ENCODE measurements at places on chromosomes 12 and 14. TPM values are rescaled to one million over a fixed set of nuclear protein-coding genes. Genes with fewer than 3 reads are reported as not detected.
A peak's percentile ranks its signal among the peaks of the same experiment; 100 is the strongest.

The HELB gene
- 2.3 TPM for total RNA-seq

DNA sequence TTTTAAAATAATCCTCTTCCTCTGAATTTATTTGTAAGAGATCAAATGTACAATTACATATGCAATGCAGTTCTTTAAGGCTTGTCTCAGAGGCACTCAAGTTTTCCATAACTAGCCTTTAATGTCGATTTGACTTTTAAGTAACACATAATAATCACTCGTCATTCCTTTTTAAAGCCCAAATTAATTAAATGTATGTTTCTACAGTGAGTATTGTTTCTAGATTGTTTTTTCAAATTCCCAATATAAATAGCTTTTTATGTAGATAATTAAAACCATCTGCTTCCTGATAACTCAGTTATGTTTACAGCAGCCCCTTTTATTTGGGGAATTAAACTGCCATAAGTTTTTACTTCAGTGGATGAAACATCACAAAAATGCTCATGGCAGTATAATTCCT lies 185.1 kb downstream of the ETNK1 start:
- DNase-seq, result no peak
- H3K4me3 ChIP-seq, result no peak overlapping the region
- no peaks in the 10 kb centered on the region for H3K36me3 ChIP-seq
- no peak overlapping the region for H3K27ac ChIP-seq
- no peaks in the 10 kb centered on the region for H3K27me3 ChIP-seq
- H3K4me1 ChIP-seq, result no peaks in the 10 kb centered on the region

GRCh38 chr14:23578560-23579310 lies at the start of gene JPH4:
TSS of gene JPH4 (minus strand) at chr14:23578790. CDS start at chr14:23577453, 1,337 bp downstream.
- H3K36me3 ChIP-seq, result no peaks in the 10 kb centered on the region
- peaks cover 48% of the 10 kb centered on the region for H3K27me3 ChIP-seq
- DNase-seq, result no peak
- no peaks in the 10 kb centered on the region for H3K4me1 ChIP-seq
- H3K27ac ChIP-seq, result no peak within 1 kb of the TSS

DNA sequence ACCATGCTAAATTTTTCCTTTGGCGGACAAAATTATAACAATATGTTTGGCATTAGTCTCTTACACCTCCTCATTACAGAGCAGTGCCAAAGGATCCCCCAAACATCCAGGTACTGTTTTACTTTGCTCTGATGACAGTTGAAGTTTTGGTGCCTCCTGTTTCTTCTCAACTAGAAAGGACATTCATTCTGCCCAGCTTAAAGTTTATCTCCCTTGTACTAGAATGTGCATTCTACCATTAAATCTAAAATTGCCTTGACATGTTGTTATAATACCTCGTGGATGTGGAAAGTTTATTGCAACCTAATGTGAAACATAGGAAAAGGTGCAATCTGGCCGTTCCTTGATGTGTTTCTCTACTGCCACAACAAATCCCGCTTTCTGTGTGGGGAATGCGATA lies 173.4 kb downstream of the KITLG start:
- H3K27me3 ChIP-seq, result no peaks in the 10 kb centered on the region
- DNase-seq, result no peak
- H3K27ac ChIP-seq, result no peak overlapping the region
- no peak overlapping the region for H3K4me3 ChIP-seq

DNA sequence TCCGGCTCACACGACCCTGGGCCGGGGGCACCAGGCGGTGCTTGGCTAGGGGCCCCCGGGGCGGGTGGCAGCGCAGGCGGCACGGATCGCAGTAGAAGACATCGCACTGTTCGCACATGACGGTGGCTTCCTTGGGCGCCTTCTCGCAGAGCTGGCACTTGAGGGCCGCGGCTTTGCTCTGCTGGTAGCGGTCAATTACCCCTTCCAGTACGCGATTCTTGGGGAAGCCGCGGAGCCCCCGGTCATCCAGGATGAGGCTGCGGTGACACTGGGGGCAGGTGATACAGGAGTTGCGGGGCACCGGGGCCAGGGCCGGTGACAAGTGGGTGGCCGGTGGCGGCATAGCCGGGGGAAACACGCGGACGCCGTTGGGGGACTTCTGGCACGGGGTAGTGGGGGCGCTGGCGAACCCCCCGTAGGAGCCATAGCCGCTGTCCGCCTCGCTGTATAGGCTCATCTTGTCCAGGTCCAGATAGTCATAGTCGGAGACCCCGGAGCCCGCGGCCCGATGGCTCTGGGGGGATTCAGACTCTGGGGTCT lies 553 bp downstream of the TRIM9 start:
- peak overlapping the region; percentile 36 for H3K4me3 ChIP-seq
- H3K4me1 ChIP-seq, result peaks cover 19% of the 10 kb centered on the region
- DNase-seq, result no peak
- no peak overlapping the region for H3K27ac ChIP-seq
- peaks cover 55% of the 10 kb centered on the region for H3K27me3 ChIP-seq

- peak; percentile 87 for DNase-seq
- no peak overlapping the region for H3K4me3 ChIP-seq
- H3K27me3 ChIP-seq, result no peaks in the 10 kb centered on the region
- peak overlapping the region; percentile 94 for H3K27ac ChIP-seq
- peaks cover 45% of the 10 kb centered on the region for H3K4me1 ChIP-seq
Observed at GRCh38 chr14:85399186-85399585, 130.8 kb upstream of the FLRT2 start.

DNA sequence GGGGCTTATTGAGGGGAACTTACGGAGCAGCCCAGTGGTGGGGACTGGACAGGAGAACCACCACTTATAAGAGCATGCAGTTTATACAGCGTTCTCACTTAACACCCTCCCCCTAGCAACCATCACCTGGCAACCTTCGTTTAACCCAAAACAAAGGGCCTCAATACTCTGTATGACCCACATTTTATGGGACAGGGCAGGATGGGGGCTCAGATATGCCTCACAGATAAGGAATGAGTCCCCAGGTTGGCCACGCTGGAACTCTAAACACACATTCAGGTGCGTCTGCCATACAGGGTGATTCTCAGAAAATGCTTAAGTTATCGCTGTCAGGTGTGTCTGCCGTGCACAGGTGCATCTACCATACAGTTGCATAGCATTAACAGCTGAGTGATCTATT lies 99.2 kb downstream of the GCH1 start:
- peaks cover 3% of the 10 kb centered on the region for H3K4me1 ChIP-seq
- no peaks in the 10 kb centered on the region for H3K27me3 ChIP-seq
- no peaks in the 10 kb centered on the region for H3K36me3 ChIP-seq
- H3K27ac ChIP-seq, result no peak overlapping the region
- DNase-seq, result no peak

The WDR20 gene
- total RNA-seq, result 19.3 TPM

The PLEKHG7 gene
- not detected for total RNA-seq

The CLEC12A gene
- total RNA-seq, result not detected

DNA sequence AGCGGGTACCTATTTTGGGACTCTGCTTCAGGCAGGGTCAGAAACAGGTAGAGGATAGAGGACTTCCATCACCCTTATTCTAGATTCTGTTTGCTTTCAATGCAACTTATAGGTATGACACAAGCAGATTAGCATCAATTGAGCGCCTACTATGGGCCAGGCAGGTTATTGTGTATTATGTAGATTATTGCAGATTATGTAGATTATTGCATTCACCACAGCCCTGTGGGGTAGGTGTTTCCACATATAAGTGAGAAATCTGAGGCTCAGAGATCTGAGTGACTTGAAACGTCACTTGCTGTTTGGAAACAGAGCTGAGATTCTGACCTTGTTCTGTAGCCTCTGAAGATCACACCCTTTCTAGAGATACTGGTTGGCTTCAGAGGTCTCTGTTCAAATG lies 25.7 kb upstream of the SERPINA4 start:
- no peaks in the 10 kb centered on the region for H3K27me3 ChIP-seq
- DNase-seq, result no peak
- H3K4me1 ChIP-seq, result peaks cover 9% of the 10 kb centered on the region
- no peaks in the 10 kb centered on the region for H3K36me3 ChIP-seq

- H3K27ac ChIP-seq, result no peak overlapping the region
- peaks cover 3% of the 10 kb centered on the region for H3K27me3 ChIP-seq
- H3K4me3 ChIP-seq, result no peak overlapping the region
- H3K4me1 ChIP-seq, result no peaks in the 10 kb centered on the region
- H3K36me3 ChIP-seq, result no peaks in the 10 kb centered on the region
Observed at GRCh38 chr12:101670007-101670671, 27.3 kb upstream of the CHPT1 start.

DNA sequence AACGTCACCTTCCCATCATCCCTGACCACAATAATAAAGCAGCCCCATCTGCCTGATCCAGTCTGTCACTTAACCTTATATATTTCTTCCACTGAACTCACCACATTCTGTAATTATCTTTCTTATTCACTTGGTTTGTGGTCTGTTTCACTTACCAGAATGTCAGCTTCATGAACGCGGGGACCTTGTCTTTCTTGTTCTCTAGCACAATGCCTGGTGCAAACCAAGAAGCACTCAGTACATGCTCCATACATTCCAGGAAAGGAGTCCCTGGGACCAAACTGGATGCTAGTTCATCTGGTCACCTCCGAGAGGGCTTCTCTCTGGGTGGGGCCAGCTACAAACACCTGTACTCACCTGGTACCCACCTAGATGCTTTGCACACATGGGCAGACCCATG lies 17.4 kb upstream of the ANKRD33 start:
- H3K27me3 ChIP-seq, result peaks cover 26% of the 10 kb centered on the region
- peaks cover 3% of the 10 kb centered on the region for H3K4me1 ChIP-seq

DNA sequence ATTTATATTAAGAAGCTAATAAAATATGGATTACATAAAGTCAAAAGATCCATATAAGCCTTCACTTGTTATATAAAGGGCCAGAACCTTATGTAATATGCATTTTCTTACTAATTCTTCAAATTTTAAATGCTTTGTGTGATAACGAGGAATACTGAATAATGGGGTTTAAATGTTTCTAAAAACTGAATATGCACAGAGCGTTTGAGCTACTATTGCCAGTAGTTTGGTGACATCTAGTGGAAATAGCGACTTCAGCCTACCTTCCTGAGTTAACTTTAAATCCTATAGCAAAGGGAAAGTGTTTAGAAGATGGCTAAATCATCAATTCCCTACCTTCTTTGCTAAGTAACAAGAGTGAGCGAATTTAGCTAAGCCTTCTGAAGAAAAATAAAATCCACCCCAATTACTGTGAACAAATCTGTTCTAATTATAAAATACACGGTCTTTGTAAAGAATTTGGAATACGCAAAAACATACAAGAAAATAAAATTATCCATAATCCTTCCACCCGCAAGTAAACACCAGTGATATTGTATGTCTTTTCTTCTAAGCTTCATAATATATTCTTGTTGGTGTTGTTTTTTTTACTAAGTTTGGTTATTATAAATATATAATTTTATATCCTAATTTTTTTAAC lies 115.5 kb upstream of the G2E3 start:
- no peaks in the 10 kb centered on the region for H3K27me3 ChIP-seq
- no peak overlapping the region for H3K4me3 ChIP-seq
- no peak overlapping the region for H3K27ac ChIP-seq
- H3K36me3 ChIP-seq, result no peaks in the 10 kb centered on the region

GRCh38 chr12:130827432-130827831 lies 11.6 kb downstream of the STX2 start:
- no peak for DNase-seq
- H3K4me1 ChIP-seq, result no peaks in the 10 kb centered on the region
- H3K36me3 ChIP-seq, result peaks cover 13% of the 10 kb centered on the region

DNA sequence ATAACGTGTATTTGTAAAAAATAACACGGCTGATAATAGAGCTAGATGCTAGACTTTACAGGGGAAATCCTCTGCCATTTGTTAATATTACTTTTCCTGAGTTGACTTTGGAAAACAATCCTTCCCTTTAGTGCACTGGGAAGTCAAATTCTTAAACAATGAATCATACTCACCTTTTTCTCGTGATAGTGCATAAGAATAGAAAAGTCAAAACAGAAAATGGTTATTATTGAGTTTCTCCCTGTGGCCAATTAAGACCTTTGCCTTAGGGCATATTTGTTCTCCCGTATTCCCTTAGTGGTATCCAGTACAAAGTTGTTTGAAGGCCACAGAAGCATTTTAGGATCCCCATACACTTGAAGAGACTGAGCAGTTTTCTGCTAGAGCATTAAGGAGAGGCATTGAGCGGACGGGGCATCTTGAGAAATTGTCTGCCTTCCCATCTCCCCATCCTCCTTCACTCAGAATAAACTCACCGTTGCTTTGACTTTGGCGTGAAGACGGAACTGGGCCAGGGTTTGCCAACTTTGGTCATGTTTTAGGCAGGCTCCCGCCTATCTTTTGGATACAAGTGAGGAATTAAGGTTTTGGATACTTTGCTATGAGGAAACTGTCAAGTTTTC lies 171.3 kb downstream of the TMTC2 start:
- H3K36me3 ChIP-seq, result no peaks in the 10 kb centered on the region
- H3K27ac ChIP-seq, result no peak overlapping the region
- DNase-seq, result no peak
- H3K4me1 ChIP-seq, result no peaks in the 10 kb centered on the region

DNA sequence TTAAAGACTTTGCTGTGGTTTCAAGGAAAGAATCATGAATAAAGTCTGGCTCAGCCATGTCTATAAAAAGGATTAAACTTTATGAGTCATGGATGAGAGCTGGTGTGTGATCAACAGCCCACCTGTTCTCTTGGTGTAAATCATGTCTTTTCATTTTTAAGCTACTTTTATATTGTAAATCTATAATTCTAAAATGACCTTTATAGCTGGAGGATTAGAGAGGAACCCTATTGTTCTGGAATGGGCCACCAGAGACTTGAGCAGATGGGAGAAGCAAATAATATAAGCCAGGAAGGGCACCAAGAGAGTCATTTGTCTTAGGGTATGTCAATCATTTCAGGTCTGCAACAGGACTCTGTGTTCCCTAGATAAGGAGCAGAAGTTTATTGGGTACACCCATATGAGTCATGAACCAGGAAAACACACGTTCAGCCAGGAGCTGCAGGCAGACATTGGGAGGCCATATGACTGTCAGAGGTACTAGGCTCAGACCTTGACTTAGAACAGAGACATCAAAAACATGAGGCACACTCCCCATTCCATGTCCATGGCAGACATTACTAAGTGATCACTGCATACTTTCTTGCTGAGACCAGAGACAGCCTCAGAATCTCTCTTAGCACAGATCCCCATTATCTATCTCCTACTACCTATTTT lies 49.3 kb downstream of the NDUFA12 start:
- no peak overlapping the region for H3K27ac ChIP-seq
- H3K36me3 ChIP-seq, result no peaks in the 10 kb centered on the region
- no peak for DNase-seq
- H3K27me3 ChIP-seq, result no peaks in the 10 kb centered on the region
- H3K4me3 ChIP-seq, result no peak overlapping the region

DNA sequence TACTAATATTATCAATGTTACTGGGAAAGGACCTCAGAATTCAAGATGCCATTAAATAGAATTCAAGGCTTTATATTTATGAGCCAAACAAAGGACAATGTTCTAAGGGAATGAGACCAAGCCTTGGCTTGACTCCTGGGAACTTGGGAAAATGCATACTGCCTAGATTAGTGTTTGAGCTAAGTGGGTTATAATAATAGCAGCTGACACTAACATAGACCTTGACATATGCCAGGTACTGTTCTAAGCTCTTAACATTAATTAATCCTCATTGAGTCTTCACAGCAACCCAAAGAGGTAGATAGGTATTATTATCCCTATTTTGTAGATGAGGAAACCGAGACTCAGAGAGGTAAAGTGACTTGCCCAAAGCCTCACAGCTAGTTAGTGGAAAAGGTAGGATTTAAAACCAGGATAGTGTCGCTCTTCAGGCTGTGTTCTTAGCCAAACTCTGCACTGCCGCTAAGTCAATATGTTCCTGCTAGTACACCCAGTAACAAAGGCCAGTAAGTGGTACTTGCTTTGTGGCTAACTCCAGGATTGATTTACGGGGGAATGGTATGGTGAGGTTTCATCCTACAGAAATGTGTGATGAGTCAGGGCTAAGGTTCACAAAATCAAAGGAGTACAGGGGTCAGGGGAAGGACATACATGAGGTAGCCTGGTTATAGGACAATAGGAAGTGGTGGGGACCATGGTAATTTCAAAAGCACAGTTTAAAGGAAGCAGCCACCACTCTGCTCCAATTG lies 35.8 kb upstream of the PRKAB1 start:
- H3K4me1 ChIP-seq, result no peaks in the 10 kb centered on the region
- H3K27me3 ChIP-seq, result no peaks in the 10 kb centered on the region
- H3K36me3 ChIP-seq, result no peaks in the 10 kb centered on the region
- no peak overlapping the region for H3K27ac ChIP-seq
- no peak overlapping the region for H3K4me3 ChIP-seq
- no peak for DNase-seq
